Dermis blood vessel endothelial cell (primary cell): ENCODE measurements at places on chromosomes 7 and 10. TPM values are rescaled to one million over a fixed set of nuclear protein-coding genes. Genes with fewer than 3 reads are reported as not detected.

The NOS3 gene
- 33.4 and 103 TPM in 2 replicates for total RNA-seq

The CTAGE8 gene
- 0.14 TPM in 1 of 2 replicates, not detected in the other for total RNA-seq

The TMEM168 gene
- total RNA-seq: 16.8 and 31.2 TPM in 2 replicates

The FAM25C gene
- total RNA-seq: not detected in 2 replicates

The CUZD1 gene
- total RNA-seq: 0.34 and 0.51 TPM in 2 replicates

The PNLIPRP1 gene
- total RNA-seq: not detected in 2 replicates

The HOXA3 gene
- 2.4 and 6.0 TPM in 2 replicates for total RNA-seq

The AEBP1 gene
- total RNA-seq: 12.9 and 40.4 TPM in 2 replicates

The TNRC18 gene
- 42.5 and 89.4 TPM in 2 replicates for total RNA-seq

The SPDYE2B gene
- total RNA-seq: not detected in 2 replicates

The KCP gene
- 0.17 TPM in 1 of 2 replicates, not detected in the other for total RNA-seq

The SLC29A4 gene
- total RNA-seq: 1.0 and 2.7 TPM in 2 replicates
